Esophagus squamous epithelium (tissue), 5 donors: ENCODE measurements at places on chromosomes 3 and 15. TPM values are rescaled to one million over a fixed set of nuclear protein-coding genes. Genes with fewer than 3 reads are reported as not detected.

DNA sequence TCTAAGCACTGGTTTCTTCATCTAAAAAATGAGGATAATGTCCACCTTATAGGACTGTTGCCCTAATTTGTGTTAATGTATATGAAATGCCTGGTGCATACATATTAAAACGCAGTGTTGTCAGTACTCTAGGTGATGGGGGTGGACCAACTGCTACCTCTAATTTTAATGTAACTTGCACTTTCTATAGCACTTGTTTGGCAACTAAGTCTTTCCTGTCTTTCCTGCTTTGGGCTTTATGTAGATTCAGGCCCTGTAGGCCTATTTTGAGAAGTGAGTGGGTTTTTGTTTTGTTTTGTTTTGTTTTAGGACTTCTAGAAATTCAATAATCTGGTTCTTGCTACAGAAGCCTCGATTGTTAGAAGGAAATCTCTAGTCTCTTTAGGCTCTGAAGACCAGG, 21.2 kb downstream of the SLC7A14 start:
- H3K4me1 ChIP-seq: no peaks in the 10 kb centered on the region
- H3K36me3 ChIP-seq: no peaks in the 10 kb centered on the region
- H3K27ac ChIP-seq: no peak overlapping the region
- H3K4me3 ChIP-seq: no peak overlapping the region

SLC28A2 gene
- total RNA-seq: not detected

DNA sequence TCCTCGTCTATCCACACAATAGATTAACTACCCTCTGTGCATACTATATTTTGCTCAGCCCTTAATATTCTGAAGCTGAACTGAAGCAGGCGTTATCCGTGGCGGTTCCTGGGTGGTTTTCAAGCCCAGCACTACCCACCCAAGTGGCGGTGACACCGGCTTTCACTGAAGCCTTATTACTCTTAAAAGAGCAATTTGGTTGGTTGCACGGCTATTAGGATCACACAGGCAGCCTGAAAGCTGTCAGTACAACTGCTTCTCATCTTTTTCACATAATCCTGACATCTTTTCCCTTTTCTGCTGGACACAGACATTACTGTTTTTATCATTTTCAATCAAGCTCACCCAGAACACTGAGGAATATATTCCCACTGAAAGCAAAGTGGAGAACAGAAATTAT, 525.3 kb upstream of the ZNF717 start:
- H3K27me3 ChIP-seq: no peaks in the 10 kb centered on the region
- no peaks in the 10 kb centered on the region for H3K36me3 ChIP-seq
- H3K27ac ChIP-seq: peak overlapping the region; percentile 21

DNA sequence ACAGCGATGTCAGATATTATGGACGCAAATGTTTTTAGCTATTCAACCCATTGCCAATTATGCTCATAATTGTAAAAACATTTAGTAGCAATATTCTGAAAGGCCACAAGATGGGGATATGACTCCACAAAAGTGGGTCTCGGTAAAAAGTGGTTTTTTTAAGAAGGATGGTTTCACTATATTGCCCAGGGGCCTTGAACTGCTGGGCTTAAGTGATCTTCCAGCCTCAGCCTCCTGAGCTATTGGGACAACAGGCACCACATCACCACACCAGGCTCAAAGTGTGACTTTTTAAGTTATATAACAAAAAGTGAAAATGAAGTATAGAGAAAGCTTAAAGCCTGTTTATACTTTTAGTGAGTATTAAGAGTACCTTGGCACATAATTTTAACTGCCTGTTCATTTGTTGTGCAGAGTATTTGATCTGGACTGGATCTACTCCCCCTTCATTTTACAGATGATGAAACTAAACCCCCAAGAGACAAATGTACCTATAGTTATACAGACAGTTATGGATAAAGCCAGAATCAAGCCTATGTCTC, 9.4 kb downstream of the NAA50 start:
- no peak for DNase-seq
- no peaks in the 10 kb centered on the region for H3K27me3 ChIP-seq
- H3K36me3 ChIP-seq: peaks cover 5% of the 10 kb centered on the region
- peaks cover 9% of the 10 kb centered on the region for H3K4me1 ChIP-seq

- no peaks in the 10 kb centered on the region for H3K27me3 ChIP-seq
- H3K27ac ChIP-seq: no peak overlapping the region
- DNase-seq: no peak
- peaks cover 28% of the 10 kb centered on the region for H3K4me1 ChIP-seq
- no peaks in the 10 kb centered on the region for H3K36me3 ChIP-seq
- no peak overlapping the region for H3K4me3 ChIP-seq
Observed at GRCh38 chr15:83318861-83319415, 34.5 kb upstream of the BNC1 start.

- H3K4me1 ChIP-seq: no peaks in the 10 kb centered on the region
- DNase-seq: no peak
- H3K27me3 ChIP-seq: no peaks in the 10 kb centered on the region
- H3K27ac ChIP-seq: no peak overlapping the region
- H3K36me3 ChIP-seq: no peaks in the 10 kb centered on the region
- no peak overlapping the region for H3K4me3 ChIP-seq
Observed at GRCh38 chr3:154598166-154598565, 168.2 kb upstream of the GPR149 start.

- H3K27me3 ChIP-seq: no peaks in the 10 kb centered on the region
- no peaks in the 10 kb centered on the region for H3K36me3 ChIP-seq
- peaks cover 8% of the 10 kb centered on the region for H3K4me1 ChIP-seq
- H3K27ac ChIP-seq: no peak overlapping the region
Observed at GRCh38 chr15:62035256-62035924, 24.9 kb downstream of the VPS13C start.

CYP1A2 gene
- total RNA-seq: not detected
